ENCODE measurements at places on chromosomes 4 and X.

DNA sequence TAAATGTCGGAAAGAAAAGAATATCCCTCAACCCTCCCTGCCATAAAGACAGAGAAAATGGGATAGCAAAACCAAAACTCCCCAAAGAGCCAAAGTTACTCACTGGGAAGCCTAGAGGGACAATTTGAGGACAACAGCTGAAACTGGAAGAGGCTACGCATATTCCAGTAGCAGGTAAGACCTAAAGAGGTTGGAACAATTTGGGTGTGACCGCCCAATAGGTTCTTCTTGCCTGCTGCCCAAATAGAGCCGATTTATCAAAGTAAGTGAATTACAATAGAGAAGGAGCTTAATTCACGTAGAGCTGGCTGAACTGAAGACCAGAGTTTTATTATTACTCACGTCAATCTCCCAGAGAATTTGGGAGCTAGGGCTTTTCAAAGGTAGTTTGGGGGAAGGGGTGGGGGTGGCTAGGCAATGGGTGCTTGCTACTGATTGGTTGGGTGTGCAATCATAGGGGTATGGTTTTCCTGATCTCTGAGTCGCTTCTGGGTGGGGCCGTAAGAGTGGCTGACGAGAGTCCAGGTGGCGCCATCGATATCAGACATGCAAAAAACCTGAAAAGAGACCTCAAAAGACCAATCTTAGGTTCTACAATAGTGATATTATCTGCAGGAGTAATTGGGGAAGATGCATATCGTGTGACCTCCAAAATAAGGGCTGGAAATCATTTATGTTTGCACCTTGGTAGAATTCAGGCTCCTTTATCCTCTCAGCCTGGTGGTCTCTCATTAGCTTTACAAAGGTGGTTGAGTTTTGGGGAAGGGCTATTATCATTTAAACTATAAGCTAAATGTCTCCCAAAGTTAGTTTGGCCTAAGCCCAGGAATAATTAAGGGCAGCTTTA, 39.0 kb upstream of the SLC7A3 start:
- no peak for DNase-seq

DNA sequence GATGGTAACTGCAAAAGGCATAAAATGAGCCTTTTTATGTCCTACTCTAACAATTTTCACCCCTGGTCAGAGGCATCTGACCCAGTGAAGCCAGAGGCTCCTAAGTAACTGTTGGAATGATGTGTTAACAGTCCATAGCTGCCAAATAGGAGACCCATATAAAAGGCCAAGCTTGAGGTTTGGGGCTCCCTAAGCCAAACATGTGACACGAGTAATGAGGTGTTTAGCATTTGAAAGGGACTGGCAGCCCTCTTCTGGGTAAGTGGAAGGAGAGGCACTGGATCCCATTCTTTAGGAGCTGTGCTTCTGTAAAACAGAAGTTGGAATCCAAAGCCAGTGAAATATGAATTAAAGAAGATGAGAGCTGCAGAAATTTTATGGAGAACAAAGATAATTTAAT, 100.6 kb upstream of the PNPLA4 start:
- DNase-seq, result no peak

GRCh38 chr4:132026166-132026565, 1122.9 kb upstream of the PCDH10 start:
- DNase-seq, result no peak

DNA sequence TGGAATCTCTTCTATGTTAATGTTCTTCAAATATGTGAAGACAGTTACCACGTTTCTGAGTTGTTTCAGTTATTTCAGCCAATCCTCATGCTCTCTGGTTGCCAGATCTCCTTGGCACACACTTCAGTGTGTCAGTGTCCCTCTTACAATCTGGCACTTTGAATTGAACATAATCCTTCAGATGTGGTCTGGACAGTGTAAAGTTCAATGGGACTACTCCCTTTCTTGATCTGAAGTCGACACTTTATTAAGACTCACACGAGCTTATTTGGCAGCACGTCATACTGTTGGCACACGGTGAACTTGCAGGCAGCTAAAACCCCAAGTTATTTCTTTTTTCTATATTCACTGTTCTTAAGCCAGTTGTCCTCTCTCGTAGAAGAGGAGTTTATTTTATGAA, 28.2 kb downstream of the ARSJ start:
- peak; percentile 64 for DNase-seq

GRCh38 chr4:24892778-24893177, 20.1 kb downstream of the CCDC149 start:
- no peak for DNase-seq

- DNase-seq, result peak; percentile 20
These were observed 31.1 kb upstream of the SH3D19 start for GRCh38 chr4:151356510-151356909.

DNA sequence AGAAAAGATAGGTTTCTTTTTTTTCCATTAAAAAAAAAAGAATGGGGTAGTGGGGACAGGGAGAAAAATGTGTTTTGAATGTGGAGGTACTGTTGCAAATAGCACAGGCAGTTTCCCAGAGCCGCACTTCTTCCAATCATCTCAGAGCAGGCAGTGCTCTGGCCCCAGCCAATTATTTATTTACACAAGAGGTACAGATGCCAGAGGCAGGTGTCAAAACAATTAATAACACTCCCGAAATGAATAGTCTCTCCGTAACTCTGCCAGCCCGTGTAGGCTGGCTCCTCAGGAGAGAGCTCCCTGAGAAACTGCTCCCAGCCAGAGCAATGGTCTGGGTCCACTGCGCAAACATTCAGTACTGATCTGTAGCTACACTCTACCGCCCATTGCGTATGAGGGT, 130.8 kb upstream of the IL1RAPL2 start:
- no peak for DNase-seq

- DNase-seq, result no peak
These were observed 39.3 kb downstream of the HMX1 start for GRCh38 chr4:8832113-8832915.

GRCh38 chr4:14008494-14008893, 381.0 kb upstream of the BOD1L1 start:
- DNase-seq, result no peak

Measured in lung microvascular endothelial cell (primary cell).